Type B pancreatic cell (in vitro differentiated cells): ENCODE measurements at places on chromosomes 6 and 20.

- DNase-seq: no peak
These were observed 6.7 kb upstream of the GJA10 start for GRCh38 chr6:89887452-89888137.

DNA sequence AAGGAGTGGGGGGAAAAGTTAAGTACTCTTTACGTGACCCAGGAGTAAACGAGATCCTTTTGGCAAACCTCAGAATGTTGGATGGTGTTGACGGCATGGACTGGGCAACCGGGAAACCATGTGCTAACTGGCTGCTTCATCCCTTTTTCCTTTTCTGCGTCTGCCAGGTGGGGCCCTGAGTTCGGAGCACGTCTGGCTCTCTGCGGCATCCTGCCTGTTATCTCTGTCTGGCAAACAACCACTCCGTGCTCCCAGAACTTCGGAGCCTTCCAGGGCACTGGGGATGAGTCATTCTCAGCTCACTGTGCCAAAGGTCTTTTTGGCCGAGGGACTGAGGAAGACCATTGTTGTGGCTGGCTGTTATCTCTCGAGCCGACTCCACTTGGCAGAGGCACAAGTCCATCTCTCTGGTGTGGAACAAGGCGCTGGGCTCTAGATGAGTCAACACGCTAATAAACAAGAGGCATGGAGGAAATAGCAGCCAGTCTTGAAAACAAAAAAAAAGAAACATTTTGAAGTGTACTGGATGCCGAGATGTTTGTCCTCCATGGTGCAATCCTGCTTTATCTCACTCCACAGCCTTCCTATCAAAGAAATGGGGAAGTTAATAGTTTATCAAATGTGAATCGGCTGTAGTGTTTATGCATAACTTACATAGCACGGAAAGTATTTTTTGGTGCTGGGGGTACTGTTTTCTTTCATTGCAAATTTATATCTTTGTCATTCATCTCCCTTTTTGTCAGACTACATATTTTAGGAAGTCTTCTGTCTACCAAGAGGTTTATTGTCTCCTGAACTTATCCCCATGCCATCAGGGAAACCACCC lies 64.6 kb upstream of the TXNDC5 start:
- no peak for DNase-seq

DNA sequence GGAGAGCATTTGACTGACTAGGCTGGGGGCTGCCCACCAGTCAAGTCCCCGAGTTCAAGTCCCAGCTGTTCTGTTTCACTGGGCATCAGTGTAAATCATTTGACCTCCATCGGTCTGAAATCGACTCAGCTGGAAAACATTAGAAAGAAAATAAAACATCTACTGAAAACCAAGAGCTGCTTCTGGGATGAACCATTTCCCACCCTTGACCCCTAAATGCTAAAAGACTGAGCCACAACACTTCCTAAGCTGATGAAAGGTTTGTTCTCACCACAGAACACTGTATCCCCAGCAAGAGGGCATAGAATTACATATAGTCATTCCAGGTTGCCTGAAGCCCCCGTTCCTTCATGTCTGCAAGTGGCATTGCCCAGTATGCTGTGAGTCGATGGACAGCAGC lies 237.0 kb upstream of the TAB2 start:
- no peak for DNase-seq

DNA sequence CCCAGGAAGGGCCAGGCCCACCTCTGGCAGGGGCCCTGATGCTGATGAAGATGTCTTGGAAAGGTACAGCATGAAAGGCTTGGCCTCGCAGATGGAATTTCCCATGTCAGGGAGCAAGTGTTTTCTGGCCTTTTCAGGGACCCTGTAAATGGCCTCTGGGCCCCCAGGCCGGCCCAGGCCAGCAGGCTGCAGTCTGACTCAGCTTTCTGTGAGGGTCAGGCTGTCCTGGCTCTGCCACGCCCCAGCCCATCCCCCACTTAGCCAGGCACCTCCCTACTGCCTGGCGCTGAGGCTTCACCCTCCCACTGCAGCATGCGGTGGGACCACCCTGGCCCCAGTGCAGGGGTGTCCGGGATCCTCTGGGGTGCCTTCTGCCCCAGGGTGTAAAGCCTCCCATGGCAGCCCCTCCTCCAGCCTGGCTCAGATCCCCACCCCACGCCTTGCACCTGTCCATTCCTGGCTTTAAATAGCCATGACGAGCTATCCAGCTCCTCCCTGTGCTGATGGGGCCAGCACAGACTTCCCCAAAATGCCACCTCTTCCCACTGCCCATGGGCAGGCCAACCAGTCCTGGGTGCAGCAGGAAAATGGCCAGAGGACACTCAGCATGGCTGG lies 35.6 kb upstream of the GATA5 start:
- no peak for DNase-seq

- DNase-seq: no peak
These were observed 26.8 kb upstream of the SLC22A7 start for GRCh38 chr6:43271103-43271815.

GRCh38 chr6:9139746-9140145 lies 704.4 kb upstream of the SLC35B3 start:
- DNase-seq: no peak

DNA sequence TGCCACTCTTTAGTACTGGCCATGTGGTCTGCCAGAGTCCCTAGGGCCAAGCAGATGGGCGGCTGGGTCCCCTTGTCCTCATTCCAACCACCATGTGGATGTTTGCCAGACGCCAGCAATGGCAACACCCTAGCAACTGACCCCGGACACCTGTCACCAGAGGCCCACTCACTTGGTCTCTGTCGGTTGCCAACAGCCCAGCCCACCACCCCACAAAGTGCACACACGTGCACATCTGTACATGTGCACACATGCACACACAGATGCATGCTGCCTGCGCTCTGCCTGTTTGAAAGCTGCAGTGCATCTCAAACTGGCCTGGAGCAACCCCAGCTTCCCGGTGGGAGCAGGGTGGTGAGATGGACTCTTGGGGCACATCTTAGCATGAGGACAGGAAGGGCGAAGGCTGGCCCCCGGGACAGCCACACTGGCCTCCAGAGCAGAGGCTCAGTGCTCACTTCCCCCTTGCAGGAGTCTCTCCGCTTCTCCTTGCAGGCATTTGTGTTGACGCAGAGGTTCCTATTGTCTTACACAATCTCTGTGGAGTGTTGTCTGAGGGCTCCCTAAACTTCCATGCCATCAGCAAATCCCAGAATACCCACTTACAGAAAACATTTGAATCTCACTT lies 54.0 kb downstream of the PSMG4 start:
- no peak for DNase-seq

GRCh38 chr6:5012519-5012918 lies 8.7 kb upstream of the RPP40 start:
- no peak for DNase-seq

DNA sequence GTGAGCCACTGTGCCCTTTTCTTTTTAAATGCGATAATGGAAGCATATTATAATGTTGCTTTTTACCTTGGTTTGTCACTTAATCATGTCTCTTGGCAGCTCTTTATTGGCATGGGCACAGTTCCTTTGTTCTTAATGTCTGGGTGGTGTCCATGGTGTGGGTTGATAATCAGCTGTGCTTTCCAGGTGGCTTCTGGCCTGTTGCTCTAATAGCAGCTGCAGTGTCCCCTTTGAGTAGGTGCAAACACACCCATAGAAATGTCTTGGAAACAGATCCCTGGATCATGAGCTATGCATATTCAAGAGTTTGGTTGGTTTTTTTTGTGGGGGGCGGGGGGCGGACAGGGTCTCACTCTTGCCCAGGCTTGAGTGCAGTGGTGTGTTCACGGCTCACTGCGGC lies 29.9 kb downstream of the EFCAB8 start:
- no peak for DNase-seq

DNA sequence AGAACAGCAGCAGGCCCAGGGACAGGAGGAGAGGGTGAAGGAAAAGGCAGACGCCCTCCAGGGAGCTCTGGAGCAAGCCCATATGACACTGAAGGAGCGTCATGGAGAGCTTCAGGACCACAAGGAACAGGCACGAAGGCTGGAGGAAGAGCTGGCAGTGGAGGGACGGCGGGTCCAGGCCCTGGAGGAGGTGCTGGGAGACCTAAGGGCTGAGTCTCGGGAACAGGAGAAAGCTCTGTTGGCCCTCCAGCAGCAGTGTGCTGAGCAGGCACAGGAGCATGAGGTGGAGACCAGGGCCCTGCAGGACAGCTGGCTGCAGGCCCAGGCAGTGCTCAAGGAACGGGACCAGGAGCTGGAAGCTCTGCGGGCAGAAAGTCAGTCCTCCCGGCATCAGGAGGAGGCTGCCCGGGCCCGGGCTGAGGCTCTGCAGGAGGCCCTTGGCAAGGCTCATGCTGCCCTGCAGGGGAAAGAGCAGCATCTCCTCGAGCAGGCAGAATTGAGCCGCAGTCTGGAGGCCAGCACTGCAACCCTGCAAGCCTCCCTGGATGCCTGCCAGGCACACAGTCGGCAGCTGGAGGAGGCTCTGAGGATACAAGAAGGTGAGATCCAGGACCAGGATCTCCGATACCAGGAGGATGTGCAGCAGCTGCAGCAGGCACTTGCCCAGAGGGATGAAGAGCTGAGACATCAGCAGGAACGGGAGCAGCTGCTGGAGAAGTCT lies 25.5 kb downstream of the C20orf173 start:
- no peak for DNase-seq

DNA sequence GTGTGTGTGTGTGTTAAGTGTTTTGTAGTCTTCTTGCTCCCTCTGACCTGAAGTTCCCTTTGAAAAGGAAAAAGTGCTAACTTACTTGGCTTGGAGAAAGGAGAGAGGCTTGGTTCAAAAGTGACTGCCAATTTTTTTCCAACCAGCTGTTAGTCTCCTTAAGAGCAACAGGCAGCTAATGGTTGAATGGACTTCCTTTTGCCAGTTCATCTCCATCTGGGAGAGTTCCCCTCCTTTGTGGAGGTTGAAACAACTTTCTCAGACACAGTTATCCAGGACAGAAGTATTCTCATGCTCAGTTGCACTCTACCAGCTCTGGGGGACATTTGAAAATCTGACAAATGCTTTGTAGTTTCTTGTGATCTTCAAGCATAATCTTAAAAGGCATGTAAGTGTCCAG lies 4.5 kb downstream of the RIPOR2 start:
- no peak for DNase-seq

DNA sequence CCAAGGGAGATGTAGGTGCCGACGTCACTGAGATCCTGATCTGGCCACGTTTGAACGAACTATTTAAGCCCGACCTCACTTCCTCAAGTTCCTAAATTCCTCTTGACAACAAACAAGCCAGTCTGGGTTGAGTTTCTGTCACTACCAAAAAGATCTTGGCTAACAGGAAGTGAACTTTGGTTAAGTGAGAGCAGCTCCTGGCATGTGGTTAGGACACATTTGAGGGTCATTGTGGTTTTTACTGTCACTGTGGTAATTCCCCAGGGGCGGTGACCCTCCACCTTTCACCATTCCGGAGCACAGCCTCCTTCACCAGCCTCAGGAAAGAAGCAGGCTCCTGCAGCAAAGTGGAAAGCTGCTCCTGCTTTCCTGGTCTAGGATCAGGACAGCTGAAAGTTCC lies 43.1 kb upstream of the ZNF831 start:
- DNase-seq: no peak

DNA sequence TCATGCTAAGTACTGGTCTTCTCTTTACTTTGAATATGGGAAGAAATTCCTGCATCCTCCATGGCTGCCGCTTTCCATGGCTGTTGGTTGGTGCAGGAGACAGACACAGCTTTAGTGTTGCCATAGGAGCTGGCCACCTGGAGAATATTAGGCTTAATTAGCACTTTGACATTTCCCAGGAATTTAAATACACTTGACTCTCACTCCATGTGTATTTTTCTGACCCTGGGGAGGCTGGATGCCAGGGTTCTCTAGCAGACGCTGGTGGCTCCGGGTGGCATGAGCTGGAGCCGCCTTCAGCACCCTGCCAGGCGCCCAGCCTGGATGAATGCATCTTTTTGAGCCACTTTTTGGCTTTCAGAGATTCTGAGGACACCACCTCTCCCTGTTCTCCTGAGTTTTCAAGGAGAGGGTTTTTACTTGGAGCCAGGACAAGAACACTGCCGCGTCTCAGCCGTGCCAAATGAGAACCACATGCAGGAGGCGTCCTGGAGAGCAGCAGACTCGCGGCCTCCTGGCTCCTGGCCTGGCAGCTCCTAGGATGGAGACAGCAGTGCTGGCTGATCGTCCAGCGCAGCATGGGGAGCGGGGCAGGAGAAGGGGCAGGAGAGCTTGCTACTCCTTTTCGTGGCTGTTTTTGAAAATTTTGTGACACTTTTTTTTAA lies 258.8 kb downstream of the SMOC2 start:
- no peak for DNase-seq

GRCh38 chr6:122641819-122642218 lies 31.6 kb downstream of the PKIB start:
- DNase-seq: no peak

DNA sequence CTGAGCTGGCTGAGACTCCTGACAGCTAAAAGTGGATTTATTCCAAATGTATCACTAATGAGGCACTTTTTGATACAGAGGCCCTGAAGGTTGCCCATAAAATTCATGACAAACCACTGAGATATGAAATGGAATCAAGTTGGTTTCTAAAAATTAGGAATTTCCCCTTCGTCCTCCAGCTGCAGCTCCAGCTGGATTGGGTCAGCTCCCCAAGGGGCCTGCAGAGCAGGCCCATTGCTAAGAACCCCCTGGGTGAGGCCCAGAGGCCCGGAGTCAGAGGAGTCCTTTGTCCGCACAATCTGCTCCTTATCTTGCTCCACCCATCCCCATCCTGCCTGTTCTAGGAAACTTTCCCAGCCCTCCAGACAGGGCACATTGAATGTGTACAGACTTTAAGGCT lies 163.5 kb upstream of the TOP1 start:
- no peak for DNase-seq

GRCh38 chr6:127107916-127108315 lies 10.6 kb upstream of the RSPO3 start:
- no peak for DNase-seq

- no peak for DNase-seq
These were observed 96.1 kb upstream of the ARMC2 start for GRCh38 chr6:108751851-108752732.

GRCh38 chr6:114030767-114031166 lies 59.8 kb upstream of the HDAC2 start:
- DNase-seq: no peak

GRCh38 chr6:43695215-43695966 lies 7.8 kb upstream of the MRPS18A start:
- DNase-seq: no peak

DNA sequence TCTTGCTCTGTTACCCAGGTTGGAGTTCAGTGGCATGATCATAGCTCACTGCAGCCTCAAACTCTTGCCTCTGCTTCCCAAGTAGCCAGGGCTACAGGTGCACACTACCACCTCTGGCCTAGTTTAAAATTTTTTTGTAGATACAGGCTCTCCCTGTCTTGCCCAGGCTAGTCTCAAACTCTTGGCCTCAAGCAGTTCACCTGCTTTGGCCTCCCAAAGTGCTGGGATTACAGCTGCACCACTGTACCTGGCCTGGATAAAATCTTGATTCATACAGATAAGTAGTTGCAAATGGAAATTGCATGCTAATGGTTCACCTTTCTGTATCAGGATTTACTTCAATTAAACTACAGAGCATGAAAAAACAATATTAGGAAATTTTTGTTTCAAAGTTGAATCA lies 4.2 kb downstream of the CD2AP start:
- DNase-seq: no peak

GRCh38 chr6:22614547-22614946 lies 45.2 kb downstream of the HDGFL1 start:
- DNase-seq: no peak

- DNase-seq: no peak
These were observed 26.3 kb upstream of the RAB23 start for GRCh38 chr6:57248311-57248895.

- no peak for DNase-seq
These were observed 98.2 kb downstream of the SMOC2 start for GRCh38 chr6:168538892-168539811.

GRCh38 chr6:36428911-36429310 lies 13.7 kb downstream of the PXT1 start:
- DNase-seq: no peak

GRCh38 chr20:13809373-13809772 lies 24.5 kb downstream of the NDUFAF5 start:
- DNase-seq: no peak
